ENCODE measurements at places on chromosomes 2 and 18.

DNA sequence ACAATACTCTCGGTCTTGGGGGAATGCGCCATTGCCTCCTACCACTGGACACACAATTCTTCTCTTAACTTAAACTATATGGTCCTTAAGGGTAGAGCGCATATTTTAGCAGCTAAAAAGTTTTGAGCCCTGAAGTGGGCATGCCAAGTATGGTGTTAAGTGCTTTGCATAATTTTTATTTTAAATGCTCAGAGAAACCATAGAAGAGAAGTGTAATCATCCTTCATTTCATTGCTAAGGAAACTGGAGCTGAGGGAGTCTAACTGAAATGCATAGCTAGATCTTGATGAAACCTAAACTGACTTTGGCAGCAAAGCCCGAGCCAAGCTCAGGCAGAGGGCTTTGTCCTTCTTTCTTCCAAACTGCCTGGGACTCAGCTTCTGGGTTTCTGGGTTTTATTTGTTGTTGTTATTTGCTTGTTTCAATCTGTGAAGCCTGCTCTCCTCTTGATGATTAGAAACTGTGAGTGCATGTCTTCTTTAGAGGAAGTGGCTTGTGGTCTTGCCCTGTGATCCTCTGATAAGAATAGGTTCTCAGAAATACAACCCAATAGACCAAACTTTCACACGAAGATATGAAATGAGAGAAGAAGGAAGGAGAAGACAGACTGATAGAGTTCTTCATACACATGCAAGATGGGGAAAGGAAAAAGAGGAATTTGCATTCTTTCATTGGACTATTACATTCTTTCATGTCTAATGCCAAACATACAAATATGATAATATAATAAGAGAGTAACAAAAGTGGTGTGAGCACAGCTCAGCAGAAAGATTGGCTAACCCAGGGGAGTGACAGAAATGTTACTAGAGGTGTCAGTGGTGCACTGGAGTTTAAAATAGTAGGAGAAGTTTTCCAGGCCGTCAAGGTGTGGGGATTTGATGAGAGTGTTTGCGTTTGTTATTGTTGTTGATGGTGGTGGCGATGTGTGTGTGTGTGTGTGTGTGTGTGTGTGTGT, 7.5 kb upstream of the RNF144A start:
- DNase-seq, result no peak

- DNase-seq, result no peak
These were observed 196.5 kb downstream of the SATB2 start for GRCh38 chr2:199261239-199261638.

DNA sequence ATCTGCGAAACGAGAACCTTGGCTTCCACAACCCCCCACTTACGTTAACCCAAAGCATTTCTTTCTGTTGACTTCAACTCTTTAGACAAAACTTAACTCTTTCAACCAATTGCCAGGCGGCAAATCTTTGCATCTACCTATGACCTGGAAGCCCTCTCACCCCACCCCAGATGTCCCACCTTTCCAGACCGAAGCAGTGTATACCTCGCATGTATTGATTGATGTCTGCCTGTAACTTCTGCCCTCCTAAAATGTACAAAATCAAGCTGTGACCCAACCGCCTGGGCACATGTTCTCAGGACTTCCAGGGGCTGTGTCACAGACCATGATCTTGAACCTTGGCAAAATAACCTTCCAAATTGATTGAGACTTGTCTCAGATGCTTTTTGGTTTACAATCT, 12.3 kb downstream of the AQP12B start:
- no peak for DNase-seq

DNA sequence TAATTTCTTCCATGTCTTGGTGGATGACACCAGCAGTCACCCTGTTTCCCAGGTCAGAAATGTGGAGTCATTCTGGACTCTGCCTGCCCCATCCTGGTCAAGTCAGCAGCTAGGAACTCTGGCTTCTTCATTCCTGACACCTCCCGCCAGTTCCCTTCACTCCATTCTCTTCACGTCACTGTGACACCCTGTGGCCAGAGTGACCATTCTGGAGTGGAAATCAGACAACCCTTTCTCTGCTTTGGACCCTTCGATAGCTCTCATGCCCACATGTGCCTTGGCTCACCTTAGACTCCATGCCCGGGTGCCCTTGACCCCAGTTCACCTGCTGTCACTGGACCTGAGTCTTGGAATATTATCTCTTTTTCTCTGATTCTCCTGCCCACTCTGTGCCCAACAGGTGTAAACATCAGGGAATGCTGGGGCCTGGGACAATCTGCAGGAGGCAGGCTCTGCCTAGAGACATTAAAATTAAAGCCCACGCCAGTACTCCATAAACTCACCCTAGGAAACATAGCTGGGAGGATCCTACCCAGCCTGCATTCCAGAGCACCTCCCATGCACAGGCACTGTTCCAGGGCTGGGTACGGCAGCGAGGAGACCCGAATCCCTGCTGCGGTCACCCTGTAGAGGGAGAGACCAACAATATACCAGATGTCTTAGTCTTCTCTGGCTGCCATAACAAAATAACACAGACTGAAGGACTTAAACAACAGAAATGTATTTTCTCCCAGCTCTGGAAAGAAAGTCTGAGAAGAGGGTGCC, 41.1 kb upstream of the FAHD2A start:
- DNase-seq, result no peak

DNA sequence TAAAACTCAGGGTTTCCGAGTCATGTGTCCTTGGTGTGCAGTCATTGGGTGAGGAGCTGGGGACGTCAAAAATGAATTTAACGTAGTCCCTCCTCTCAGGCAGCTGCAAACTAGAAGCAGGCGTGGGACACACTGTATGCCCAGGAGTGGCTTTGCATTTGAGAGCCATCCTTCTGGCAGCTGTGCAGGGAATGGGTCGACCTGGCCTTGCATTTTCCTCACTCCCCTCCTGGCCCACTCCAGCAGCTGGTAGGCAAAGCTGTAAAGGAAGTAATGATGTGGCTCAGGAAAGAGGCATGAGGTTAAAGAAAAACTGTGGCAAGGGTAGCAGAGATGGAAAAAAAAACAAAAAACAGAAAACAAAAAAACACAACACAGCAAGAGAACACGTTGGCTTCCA, 46.5 kb downstream of the RNF144A start:
- no peak for DNase-seq

DNA sequence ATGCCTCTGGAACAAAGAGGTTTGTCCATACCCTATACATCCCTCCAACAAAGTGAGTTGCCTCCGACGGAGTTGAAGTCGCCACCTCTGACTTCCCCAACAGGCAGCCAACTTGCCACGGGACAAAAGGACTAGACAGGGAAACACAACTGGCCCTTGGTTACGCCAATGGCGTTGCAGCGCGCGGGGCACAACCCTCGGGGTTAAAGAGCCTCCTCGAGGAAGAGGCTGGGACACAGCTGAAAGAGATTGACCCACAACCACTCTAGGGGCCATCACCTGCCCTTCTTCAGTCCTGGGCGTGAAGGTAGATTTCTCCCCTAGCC, 545 bp downstream of the GTF3C2 start:
- DNase-seq, result peak; percentile 83
